ENCODE measurements at places on chromosomes 2 and 18. TPM values are rescaled to one million over a fixed set of nuclear protein-coding genes. Genes with fewer than 3 reads are reported as not detected.

KANSL1L gene
- 32.6 TPM for total RNA-seq

- peaks cover 23% of the 10 kb centered on the region for H3K4me1 ChIP-seq
- DNase-seq = no peak
- H3K36me3 ChIP-seq = no peaks in the 10 kb centered on the region
- H3K27ac ChIP-seq = peak overlapping the region; percentile 73
Measured at GRCh38 chr2:48715956-48716355, 39.6 kb downstream of the LHCGR start.

CCDC74A gene
- total RNA-seq = 9.6 TPM

PCGF1 gene
- total RNA-seq = 8.9 TPM

- peaks cover 17% of the 10 kb centered on the region for H3K36me3 ChIP-seq
- no peaks in the 10 kb centered on the region for H3K4me1 ChIP-seq
- no peak overlapping the region for H3K27ac ChIP-seq
- H3K4me3 ChIP-seq = no peak overlapping the region
Measured at GRCh38 chr18:45993438-45993837, 26.3 kb upstream of the EPG5 start.

LINC00305 gene
- total RNA-seq = not detected

DNA sequence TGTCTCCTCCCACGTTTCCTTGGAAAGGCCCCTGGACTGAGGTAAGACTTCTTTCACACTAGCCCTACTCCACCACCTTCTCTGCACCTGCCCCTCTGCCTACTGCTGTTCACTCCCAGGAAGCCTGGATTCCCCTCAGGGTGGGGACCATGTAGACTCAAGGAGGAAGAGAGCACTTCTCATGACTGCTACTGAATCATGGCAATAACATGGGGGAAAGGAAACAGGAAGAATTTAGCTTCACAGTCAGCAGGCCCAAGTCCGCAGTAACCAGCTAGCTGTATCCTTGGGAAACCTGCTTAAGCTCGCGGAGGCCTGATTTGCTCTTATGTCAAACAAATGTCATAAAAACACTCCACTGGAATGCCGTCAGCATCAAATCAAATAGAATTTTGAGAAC lies 126.2 kb upstream of the CAPN13 start:
- no peaks in the 10 kb centered on the region for H3K27me3 ChIP-seq
- H3K27ac ChIP-seq = no peak overlapping the region
- H3K4me3 ChIP-seq = no peak overlapping the region
- H3K36me3 ChIP-seq = no peaks in the 10 kb centered on the region

DNA sequence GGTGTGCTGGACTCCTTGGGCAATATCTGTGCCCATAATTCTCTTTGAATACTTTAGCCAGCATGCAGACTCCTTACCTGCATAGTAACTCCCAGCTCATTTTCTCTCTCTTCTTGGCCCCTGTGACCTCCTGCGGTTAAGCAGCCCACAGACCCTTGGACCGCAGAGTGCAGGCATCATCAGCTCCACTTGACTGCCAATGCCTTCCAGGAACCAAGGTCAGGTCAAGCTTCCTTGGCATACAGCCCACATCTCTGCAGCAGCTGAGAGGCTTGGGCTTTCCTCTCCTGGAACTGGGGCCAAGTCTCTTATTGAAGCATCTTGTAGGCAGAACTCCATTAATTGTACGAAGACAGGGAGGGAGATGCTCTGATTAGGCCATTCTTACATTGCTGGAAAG lies 130.1 kb upstream of the PIEZO2 start:
- no peaks in the 10 kb centered on the region for H3K36me3 ChIP-seq
- H3K27me3 ChIP-seq = no peaks in the 10 kb centered on the region
- H3K4me1 ChIP-seq = no peaks in the 10 kb centered on the region
- DNase-seq = no peak

DNA sequence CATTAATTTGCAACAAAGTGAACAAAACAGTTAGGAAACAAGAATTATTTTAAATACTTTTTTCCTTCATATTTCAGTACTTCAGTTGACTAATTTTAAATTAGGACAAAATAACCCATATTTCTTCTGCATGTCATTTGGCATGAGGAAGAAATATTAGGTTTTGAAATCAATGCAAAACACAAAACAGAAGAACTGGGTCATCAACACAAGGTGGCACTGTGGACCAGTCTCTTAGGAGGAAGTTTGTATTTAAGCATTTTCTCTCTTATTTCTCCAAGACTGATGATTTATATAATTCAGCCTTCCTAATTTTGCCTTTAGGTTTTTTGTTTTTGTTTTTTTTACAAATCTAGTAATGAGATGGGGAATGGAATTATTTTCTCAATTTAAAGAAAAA lies 352.8 kb upstream of the KCNH7 start:
- no peak overlapping the region for H3K27ac ChIP-seq
- DNase-seq = no peak
- H3K36me3 ChIP-seq = no peaks in the 10 kb centered on the region
- H3K27me3 ChIP-seq = no peaks in the 10 kb centered on the region
- no peak overlapping the region for H3K4me3 ChIP-seq

DNA sequence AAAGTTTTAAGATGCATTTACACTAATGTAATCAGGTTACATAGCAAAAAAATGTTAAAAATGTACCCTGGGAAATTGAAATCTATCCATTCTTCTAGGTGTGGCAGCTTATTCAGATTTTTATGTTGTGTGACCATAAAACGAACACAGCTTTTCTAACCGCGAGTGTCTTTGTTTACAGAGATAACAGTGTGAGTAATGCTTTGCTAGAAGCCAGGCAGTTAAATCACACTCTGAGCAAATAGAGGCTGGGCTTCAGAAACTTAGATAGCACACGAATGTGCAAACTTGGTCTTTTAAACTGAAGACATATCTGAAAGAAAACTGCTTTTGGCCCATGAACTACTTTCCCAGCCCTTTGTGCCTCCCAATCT lies 116.1 kb downstream of the SPTBN1 start:
- no peak overlapping the region for H3K4me3 ChIP-seq
- DNase-seq = no peak
- peak overlapping the region; percentile 48 for H3K27ac ChIP-seq
- H3K4me1 ChIP-seq = peaks cover 75% of the 10 kb centered on the region

GRCh38 chr18:79305911-79306310 lies 89.8 kb upstream of the NFATC1 start:
- no peaks in the 10 kb centered on the region for H3K27me3 ChIP-seq
- DNase-seq = no peak
- H3K27ac ChIP-seq = no peak overlapping the region
- H3K4me3 ChIP-seq = no peak overlapping the region

MCEE gene
- total RNA-seq = 12.2 TPM

GRCh38 chr18:39660141-39660540 lies 2094.5 kb upstream of the CELF4 start:
- no peak overlapping the region for H3K4me3 ChIP-seq
- DNase-seq = no peak
- no peaks in the 10 kb centered on the region for H3K36me3 ChIP-seq
- H3K4me1 ChIP-seq = no peaks in the 10 kb centered on the region

All from sigmoid colon (tissue), 7 donors.